OCI-M1 (cell line): ENCODE measurements at places on chromosomes 7 and 10.

GRCh38 chr7:81173766-81174281 lies 255.0 kb upstream of the SEMA3C start:
- no peak for DNase-seq

DNA sequence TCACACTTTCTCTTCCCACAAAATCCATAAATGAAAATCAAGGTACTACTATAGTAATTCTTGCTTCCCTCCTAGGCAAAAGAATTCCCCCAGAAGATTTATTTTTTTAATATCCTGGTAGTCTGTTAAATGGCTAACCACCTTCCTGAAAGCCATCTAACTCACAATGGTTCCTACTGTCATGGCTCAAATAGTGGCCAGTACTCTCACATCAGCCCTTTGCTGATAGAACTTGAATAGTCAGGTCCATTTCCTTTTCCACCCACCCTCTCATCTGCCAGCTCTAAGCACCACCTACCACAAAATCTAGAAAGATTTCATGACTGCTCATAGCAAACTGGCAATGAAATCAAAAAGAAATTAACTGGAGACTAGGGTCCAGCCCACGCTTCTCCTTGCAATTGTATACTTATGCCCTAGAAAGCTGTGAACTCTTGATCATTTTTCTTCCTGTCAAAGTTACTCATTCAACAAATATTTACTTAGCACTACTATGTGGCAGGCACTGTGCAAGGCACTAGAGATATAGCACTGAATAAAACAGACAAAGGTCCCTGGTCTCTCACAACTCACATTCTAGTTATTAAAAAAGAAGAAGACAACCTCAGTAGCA lies 60.4 kb downstream of the ARMH3 start:
- DNase-seq, result no peak

GRCh38 chr7:155529346-155529745 lies 17.0 kb downstream of the CNPY1 start:
- no peak for DNase-seq

DNA sequence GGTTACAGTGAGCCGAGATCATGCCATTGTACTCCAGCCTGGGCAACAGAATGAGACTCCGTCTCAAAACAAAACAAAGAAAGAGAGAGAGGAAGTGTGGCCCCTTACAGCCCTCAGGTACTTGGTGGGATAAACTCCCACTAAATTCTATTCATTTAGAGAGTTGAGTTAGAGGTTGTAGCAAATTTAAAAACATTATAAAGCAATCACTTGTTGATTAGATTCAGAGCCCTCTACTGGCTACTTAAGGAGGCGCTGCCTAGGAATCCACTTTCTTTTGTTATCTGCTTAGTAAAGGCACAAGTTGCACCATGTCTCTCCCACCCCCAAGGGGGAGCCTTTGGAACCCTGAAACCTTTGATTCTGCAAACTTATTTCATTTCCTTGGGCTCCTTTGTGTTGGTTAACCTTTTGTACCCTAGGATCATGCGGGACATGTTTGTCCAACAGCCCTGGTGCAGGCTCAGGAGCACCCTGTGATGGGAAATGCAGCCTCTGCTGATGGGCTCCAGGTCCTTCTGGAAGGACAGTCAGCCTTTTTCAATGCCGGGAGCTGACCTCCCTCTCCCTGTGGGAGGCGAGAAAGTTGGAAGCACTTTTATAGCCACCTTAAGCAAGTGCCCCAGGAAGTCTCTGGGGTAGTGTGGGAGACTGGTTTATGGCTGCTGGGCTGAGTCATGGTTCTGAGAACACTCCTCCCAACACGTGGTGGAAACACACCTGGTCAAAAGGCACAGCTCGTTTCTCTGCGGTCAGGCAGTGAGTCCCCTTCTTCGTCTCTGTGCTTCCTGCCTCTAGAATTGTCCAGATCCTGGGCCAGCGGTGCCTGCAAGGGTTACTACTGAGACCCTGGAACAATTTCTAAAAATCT lies 2.3 kb downstream of the HKDC1 start:
- DNase-seq, result peak; percentile 91

GRCh38 chr7:17056491-17057142 lies 174.8 kb upstream of the AGR3 start:
- DNase-seq, result no peak

DNA sequence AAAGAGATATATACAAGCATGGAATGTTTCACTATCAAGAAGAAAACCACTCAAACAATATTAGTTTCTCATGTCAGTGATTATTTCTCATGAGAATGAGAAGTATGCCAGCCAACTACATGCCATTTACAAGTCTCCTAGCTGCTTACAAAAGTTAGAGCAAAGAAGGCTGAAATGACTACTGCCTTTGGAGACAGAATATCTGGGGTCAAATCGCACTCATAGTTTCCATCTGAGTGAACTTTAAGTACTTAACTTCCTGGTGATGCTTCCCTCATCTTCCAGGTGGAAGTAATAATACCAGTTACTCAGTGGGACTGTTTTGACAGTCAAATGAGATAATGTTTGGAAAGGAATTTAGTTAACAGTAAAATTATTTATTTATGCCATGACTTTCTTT lies 42.0 kb upstream of the RHOBTB1 start:
- DNase-seq, result no peak

- no peak for DNase-seq
Observed at GRCh38 chr10:105274556-105275070, 633.5 kb downstream of the SORCS3 start.

DNA sequence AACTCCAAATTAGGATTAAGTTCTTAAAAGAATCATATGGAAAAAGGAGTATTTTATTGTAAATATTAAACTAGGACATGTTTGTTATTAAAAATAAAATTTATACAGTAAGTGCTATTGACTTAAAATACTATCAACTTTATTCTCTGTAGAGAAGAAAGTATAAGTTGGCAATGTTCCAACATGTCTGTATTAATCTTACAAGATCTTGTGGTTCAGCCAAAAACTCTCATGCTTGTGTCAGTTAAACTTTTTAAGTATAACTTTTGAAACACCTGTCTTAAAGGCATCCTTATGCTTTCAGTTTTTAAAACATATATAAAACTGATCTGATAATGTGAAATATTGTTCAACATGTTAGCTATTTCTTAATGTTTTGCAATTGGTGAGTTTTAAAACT lies 160.7 kb downstream of the ZEB1 start:
- peak; percentile 18 for DNase-seq

GRCh38 chr10:86655596-86655995 lies 1.2 kb downstream of the OPN4 start:
- DNase-seq, result no peak

DNA sequence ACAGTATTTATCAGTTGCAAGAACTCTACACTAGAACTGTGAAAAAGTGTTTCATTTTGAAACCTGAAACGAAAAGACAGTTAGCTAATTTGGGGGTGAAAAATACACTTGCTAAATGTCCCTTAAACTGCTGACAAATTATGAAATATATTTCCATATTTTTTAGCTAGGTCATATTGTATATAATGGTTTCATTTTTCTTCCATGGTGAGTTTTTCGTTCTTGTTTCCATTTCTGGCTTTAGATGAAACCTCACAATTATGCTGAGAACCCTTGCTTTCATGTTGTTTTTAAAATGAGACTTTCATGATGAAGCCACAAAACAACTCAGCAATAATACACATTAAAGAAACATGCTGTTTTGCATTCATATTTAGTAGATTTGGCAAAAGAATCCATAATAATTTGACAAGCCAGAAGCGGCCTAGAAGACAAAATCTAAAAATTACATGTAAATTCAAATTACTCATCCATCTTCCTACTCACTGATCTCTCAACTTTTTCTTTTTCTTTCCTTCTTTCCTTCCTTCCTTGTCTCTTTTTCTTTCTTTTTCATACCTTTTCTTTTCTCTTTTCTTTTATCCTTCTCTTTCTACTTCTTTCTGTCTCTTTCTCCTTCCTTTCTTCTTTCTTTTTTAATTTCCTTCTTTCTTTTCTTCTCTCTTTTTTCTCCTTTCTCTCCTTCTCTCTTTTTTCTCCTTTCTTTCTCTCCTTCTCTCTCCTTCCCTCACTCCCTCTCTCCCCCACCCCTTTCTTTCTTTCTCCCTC lies 46.5 kb upstream of the ITGB8 start:
- DNase-seq, result no peak

DNA sequence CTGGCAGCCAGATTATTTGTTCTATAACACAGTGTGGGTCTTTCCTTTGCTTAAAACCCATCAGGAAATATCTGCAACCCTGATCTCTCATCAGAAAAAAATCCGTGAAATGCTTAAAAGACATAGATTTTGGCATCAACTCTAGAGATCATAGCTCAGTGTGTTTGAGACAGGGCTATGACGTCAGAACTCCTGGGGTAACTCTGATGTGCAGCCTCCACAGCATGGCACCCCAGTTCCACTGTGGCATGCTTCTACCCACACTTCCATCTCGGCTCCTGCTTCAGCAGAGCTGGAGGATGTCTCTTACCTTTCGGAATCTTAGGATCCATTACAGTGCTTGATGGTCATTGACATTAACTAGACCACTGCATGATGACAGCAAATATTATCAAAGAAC lies 205.7 kb downstream of the LHFPL3 start:
- DNase-seq, result no peak

- no peak for DNase-seq
Observed at GRCh38 chr7:131935180-131935579, 378.8 kb upstream of the PODXL start.

- no peak for DNase-seq
Observed at GRCh38 chr7:75637854-75638593, 100.7 kb downstream of the HIP1 start.

DNA sequence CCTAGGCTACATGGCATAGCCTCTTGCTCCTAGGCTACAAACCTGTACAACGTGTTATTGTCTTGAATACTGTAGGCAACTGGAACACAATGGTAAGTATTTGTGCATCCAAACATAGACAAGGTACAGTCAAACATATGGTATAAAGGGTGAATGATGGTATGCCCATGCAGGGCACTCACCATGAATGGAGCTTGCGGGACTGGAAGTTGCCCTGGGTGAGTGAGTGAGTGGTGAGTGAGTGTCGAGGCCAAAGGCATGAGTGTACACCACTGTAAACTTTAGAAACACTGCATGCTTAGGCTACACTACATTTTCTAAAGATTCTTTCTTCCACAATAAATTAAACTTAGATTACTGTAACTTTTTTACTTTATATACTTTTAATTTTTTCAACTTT lies 165.7 kb downstream of the PARD3 start:
- no peak for DNase-seq

- DNase-seq, result no peak
Observed at GRCh38 chr10:99393683-99394082, 36.7 kb downstream of the GOT1 start.

DNA sequence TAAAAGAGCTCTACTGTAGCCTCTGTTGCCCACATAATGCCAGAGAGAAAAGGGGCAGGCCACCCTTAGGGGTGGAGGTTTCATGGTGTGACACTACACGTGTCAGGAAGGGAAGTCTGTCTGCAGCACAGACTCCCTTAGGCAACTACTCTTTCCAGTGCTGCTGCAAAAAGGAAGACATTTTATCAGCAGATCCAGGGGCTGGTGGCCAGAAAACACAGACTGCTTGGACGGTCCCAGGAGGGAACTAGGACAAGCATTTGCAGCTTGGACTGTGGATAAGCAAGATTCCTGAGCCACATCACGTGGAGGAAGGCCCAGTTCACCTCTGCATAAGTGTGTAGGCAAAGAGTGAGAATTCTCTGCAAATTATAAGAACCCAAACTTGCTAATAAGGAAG lies 220.8 kb downstream of the FANK1 start:
- peak; percentile 15 for DNase-seq

DNA sequence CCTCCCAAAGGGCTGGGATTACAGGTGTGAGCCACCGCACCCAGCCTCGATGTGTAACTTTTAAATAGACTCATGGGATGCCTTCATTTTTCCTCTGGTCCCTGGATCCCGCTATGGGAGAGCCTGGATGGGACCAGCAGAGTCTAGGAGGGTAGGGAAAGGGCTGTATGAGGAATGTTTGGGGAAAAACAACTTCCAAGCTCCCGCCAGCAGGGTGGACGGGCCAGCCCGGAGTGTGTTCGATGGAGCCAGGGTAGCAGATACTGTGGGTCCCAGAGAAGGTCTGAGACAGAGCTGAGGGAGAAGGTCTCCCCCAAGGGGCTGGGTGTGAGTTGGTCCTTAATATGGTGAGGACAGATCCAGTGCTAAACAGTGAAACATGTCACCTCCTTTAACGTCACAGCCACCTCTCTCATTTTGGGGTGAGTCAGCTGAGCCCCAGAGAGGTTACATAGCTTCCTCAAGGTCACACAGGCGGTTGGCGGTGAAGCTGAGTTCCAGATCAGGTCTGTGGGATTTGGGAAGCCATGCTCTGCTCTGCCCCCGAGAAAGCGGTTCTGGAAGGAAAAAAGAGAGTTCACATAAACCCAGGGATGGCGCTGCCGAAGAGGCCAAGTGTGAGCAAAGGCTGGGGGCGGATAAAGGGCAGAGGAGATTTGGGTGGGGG lies 66.4 kb downstream of the MYL10 start:
- no peak for DNase-seq

DNA sequence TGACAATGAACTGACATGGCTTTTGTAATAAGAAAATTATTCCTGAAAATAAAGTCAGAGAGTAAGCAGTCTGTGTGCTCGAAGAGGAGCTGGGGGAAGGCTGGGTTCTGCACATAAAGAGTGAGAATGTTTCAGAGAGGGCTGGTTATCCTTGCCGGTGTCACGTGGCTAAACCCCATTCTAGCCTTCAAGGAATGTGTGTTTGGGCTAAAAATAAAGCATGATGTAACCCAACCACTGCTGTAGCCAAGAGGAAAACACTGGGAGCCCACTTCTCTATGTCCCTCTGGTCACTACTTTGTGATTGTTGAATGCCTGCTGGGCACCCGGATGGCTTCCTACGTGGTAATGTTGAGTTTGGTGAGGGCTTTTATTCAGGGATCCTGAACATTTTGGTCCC lies 23.5 kb downstream of the WDFY4 start:
- peak; percentile 17 for DNase-seq

GRCh38 chr10:99340650-99341049 lies 11.5 kb downstream of the CNNM1 start:
- DNase-seq, result no peak

DNA sequence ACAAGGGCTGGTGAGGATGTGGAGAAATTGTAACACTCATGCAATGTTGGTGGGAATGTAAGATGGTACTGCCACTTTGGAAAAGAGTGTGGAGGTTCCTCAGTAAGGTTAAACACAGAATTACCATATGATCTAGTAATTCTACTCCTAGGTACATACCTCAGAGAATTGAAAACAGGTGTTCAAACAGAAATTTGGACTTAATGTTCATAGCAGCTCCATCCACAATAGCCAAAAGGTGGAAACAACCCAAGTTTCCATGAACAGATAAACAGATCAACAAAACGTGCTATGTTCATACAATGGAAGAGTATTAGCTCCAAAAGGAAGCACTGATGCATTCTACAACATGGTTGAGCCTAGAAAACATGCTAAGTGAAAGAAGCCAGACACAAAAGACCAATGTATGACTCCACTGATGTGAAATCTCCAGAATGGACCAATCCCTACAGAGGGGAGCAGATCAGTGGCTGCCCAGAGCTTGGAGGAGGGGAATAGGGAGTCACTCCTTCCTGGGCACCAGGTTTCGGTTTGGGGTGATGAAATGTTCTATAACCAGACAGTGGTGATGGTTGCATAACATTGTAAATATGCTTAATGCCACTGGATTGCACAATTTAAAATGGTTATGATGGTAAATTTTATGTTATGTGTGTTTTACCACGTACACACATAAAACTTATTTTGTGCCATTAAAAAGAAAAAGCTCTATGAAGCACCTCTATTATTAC lies 5.7 kb upstream of the WDR86 start:
- peak; percentile 77 for DNase-seq
